ENCODE measurements at places on chromosomes 3 and 15.

- no peak for DNase-seq
These were observed 308.0 kb upstream of the THRB start for GRCh38 chr3:24802614-24803013.

DNA sequence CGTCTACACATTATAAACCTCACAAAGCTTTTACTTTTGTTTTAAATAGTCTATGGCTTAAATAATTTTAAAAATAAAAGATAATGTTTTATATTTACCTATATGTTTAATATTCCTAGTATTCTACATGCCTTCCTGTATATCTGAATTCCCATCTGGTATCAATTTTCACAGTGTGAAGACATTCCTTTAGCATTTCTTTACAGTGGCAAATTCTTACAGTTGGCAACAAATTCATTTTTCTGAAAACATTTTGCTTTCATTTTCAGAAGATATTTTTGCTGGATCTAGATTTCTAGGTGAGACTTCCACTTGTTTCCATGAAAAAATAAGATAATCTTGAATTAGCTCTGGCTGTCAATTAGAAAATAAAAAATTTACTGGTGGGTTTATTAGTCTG is 471.4 kb upstream of the NAALADL2 start:
- DNase-seq: no peak

- DNase-seq: no peak
These were observed 77.6 kb downstream of the TCF12 start for GRCh38 chr15:56996093-56996492.

- no peak for DNase-seq
These were observed 167.2 kb downstream of the RBMS3 start for GRCh38 chr3:29447946-29448627.

- DNase-seq: no peak
These were observed 262.6 kb downstream of the MAGI1 start for GRCh38 chr3:65776081-65776480.

DNA sequence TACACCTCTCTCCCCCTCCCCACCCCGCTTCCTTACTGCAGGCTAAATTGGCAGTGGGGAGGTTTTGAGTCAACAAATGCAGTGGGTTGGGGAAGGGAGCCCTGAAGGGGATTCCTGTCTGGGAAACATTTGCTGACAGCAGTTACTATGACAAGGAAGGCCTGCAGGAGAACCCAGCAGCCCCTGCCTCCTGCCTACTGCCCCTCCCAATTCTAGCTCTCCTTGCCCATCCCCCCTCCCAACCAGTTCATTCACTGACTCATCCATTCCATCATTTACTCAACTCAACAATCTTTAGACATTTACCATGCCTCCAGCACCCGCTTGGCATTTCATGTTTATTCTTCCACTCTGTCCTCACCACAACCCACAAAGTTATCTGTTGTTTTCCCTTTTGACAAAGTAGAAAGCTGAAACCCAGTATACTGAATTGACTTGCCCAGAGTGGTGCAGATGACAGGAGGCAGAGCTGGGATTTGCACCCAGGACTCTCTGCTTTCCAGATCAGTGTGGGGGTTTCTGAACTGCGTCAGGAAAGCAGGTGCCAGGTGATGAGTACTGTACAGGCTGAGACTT is 75.0 kb downstream of the MAGEF1 start:
- peak; percentile 62 for DNase-seq

DNA sequence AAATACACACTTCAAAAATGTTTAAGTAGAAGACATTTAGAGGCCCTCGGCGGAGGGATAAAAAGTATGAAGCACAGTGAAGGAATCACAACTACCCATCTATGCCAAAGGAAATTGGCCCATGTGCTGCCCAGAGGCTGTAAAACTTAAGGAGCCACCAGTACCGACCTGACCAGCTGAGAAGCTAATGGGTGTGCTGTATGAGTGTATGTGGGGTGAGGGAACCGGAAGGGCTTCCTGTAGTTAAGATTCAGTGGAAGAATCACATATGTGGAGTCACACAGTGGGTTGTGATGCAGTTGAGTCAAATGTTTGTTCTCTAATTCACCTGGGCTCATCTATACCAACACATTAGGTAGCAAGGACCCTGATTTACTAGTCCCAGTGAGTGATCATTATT is 516.0 kb upstream of the IL12A start:
- DNase-seq: no peak

GRCh38 chr3:119643528-119643927 is 16.9 kb downstream of the POPDC2 start:
- DNase-seq: no peak

DNA sequence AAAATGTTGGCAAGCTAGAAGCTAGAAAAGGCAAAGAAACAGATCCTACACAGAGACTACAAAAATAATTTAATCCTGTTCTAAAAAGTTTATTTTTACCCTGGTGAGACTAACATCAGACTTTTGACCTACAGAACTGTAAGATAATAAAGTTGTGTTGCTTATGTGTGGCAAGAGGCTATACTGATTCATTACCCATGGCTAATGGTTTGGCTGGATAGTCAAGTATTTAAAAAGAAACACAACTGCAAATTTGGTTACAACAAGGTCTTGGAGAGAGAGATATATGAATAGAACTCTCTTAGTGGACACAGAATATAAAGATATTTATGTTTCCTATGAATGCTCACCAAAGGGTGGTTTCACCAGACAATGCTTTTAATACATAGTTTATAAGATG is 364.2 kb upstream of the PLSCR5 start:
- DNase-seq: no peak

DNA sequence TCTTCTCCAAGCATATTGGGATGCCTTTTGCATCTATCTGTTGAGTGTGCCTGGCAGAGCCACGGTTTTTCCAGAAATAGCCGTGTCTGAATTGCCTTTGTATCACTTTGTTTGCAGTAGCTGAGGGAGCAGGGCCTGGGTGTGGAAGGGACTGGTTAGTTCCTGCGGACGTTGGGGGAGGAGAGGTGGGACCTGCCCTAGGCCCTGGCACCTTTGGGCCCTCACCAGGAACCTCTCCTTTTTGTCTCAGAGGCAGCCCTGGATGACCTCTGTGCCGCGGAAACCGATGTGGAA is 18.6 kb downstream of the ATRIP start:
- no peak for DNase-seq

- DNase-seq: no peak
These were observed 69.8 kb downstream of the SQOR start for GRCh38 chr15:45704329-45705249.

GRCh38 chr3:106529738-106530137 is 660.9 kb upstream of the CBLB start:
- DNase-seq: no peak

DNA sequence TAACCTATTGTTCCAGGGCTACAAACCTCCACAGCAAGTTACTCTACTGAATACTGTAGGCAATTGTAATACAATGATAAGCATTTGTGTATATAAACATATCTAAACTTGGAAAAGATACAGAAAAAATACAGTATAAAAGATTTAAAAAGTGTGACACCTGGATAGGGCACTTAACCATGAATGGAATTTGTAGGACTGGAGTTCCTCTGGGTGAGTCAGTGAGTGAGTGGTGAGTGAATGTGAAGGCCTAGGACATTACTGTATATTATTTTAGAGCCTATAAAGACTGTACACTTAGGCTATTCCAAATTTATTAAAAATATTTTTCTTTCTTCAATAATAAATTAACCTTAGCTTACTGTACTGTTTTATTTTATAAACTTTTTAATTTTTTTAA is 38.4 kb upstream of the SLC25A36 start:
- DNase-seq: no peak

DNA sequence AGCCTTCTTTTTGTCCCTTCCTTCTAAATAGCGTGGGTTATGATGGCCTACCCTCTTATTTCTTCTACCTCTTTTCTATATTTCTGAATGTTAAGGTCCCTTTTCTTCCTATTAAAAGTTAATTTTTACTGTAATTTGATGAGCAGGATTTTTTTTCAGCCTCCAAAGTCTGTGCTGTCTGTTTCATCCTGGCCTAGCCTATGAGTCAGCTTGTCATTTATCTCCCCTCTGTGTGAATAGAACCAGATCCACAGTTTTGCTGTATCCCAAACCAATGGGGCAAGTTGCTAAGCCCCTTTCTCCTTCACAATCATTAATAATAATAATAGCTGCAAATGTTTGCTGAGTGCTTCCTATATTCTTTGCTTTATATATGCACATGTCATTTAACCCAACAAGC is 18.1 kb upstream of the C3orf38 start:
- DNase-seq: no peak

DNA sequence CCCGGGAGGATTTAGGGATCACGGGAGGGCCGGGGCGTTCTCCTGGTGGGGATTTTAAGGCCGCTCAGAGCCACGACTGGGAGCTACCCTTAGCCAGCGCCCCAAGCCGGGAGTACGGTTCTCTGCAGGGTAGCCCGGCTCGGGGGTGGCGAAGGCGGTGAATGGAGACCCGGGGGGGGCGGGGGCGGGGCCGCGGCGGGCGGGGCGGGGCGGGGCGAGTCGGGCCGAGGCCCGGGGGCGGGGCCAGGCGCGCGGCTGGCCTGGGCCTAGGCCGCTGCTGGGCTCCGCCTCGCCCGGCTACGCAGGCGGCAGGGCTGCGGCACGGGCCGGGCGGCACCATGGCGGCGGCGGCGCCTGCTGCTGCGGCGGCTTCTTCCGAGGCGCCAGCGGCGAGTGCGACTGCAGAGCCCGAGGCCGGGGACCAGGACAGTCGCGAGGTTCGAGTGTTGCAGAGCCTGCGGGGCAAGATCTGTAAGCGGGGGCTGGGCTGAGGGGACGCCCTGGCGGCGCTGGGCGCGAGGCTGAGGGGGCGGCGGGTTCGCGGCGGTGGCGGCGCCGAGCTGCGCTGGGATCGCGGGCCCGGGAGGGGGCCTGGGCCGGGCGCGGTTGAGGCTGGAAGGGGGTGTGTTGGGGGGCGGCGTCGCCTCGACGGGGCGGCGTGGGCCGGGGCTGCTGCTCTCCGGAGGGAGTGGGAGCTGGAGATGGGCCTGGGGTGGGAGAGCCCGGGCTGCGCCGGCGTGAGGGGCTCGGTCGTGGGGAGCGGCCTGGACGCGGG is at the start of gene RASA2:
RASA2 (plus strand) TSS at position 282 of the 775 bp plus-strand sequence; CDS start at position 339, 57 bp downstream.
- DNase-seq: peak; percentile 82

DNA sequence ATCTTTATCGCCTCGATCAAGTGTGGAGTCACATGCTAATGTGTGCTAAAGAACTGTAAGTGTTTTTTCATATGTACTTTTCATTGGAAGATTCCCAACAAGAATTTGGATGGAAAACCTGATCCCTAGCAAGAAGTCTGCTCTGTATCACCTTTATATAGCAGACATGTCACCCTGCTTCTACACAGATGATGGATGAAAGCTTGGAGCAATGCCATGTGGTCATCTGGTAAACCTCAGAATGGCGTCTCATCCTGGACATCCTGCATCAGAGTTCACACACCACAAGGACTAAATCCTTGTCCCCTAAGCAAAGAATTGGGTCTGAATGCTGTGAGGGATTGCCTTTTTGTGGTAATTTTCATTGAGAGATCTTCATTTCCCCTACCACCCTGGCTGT is 42.1 kb upstream of the CTDSPL start:
- DNase-seq: no peak

GRCh38 chr3:140955645-140956044 is 14.0 kb downstream of the SLC25A36 start:
- no peak for DNase-seq

DNA sequence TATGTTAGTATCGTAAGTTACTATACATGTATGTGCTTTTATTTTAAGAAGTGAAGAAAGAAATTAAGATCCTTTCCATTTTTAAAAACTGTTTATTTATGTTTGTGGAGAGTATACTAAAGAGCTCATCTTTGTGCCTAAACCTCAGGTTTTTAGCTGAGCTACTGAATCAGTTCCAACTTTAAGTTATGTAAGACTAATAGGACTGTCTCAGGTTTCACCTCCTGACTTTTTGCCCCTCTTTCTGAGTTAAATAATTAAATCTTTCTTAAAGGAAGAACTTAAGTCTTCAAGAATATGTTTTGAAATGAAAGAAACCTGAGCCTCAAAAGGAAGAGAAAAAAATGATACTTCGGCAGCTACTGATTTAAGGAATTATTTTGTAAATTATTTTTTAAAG is 2.6 kb downstream of the SLMAP start:
- no peak for DNase-seq

DNA sequence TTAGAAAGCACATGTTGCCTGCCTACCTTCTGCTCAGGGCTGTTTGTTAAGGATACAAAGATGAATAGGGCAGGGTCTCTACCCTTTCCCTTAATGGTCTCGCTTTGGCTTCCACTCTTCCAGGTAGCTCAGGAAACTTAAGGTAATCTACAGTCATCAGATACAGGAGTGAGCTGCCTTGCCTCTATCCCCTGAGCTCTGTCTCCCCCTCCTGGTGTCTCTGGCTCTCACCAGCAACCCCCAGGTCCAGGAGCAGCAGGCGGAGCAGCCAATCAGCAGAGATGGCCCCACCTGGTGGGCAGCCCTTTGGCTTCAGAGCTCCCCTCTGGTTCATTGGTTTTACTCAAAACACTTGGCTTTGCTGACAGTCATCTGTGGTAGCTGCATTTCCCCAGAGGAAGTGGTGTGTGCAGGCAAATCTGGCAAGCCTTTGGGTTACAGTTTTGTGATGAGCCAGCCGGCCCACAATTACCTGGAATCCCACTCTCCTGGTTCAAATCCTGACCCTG is 8.5 kb upstream of the CX3CR1 start:
- peak; percentile 87 for DNase-seq

DNA sequence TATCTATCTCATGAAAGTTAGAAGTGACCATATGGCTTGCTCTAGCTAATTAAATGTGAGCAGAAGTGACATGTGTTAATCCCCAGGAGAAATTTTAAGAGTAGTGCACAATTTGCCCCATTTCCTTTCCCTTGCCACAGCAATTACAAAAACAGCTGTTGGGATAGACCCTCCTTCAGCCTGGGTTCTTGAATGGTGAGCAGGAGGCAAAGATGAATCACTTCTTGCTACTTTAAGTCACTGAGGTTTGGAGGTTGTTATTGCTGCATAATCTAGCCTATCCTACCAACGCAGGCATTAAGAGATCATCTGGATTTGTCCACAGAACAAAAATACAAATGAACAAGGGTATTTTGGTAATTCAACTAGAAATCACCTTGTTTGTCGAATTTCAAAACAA is 51.7 kb upstream of the CAPN7 start:
- no peak for DNase-seq

GRCh38 chr3:58532794-58533220 is 4.2 kb downstream of the ACOX2 start:
- peak; percentile 75 for DNase-seq

DNA sequence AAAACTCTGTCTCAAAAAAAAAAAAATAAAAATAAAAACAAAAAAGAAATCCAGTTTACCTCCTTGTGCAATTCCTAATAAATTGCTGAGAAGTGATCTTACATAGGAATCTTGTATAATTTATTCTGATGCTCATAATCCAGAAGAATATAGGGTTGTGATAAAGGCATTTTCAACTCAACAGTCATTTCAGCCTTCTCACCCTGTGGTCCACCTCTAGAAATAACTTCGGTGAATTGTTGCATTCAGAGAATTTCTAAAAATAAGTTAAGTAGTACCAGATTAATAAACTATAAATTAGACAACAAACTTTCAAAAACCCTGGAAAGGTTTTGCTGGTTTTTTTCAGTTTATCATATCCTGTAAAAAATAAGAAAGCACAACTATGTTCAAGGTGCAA is 20.2 kb downstream of the RAF1 start:
- DNase-seq: no peak

GRCh38 chr3:183255348-183255730 is 2.3 kb downstream of the B3GNT5 start:
- DNase-seq: no peak
